Activated T-helper 2 cell treated with anti-CD3 and anti-CD28 coated beads, Interferon-gamma antibody, Interleukin-2, Interleukin-4, amounts not matched to agents 10 μg/mL and 5 μg/mL and 100 μg/mL, durations not matched to agents 14 hours and 24 hours and 36 hours (primary cell): ENCODE measurements at places on chromosomes 12 and 14. TPM values are rescaled to one million over a fixed set of nuclear protein-coding genes. Genes with fewer than 3 reads are reported as not detected.

Gene DLGAP5
- 41.9 and 46.0 TPM in 2 replicates for total RNA-seq

Gene SLC39A5
- 0.39 and 1.4 TPM in 2 replicates for total RNA-seq

Gene LETMD1
- total RNA-seq = 61.0 and 63.1 TPM in 2 replicates

Gene PFKM
- total RNA-seq = 55.2 and 67.3 TPM in 2 replicates

Gene CELA1
- total RNA-seq = not detected in 2 replicates

Gene ANG
- 0.68 and 0.92 TPM in 2 replicates for total RNA-seq

Gene METTL3
- 76.7 and 80.5 TPM in 2 replicates for total RNA-seq
